Vagina (tissue), 2 donors: ENCODE measurements at places on chromosomes 12 and 14.

- peaks cover 23% of the 10 kb centered on the region for H3K4me1 ChIP-seq
- H3K36me3 ChIP-seq, result no peaks in the 10 kb centered on the region
- H3K4me3 ChIP-seq, result no peak overlapping the region
These were observed 545.1 kb upstream of the ATP2B1 start for GRCh38 chr12:90253674-90254181.

DNA sequence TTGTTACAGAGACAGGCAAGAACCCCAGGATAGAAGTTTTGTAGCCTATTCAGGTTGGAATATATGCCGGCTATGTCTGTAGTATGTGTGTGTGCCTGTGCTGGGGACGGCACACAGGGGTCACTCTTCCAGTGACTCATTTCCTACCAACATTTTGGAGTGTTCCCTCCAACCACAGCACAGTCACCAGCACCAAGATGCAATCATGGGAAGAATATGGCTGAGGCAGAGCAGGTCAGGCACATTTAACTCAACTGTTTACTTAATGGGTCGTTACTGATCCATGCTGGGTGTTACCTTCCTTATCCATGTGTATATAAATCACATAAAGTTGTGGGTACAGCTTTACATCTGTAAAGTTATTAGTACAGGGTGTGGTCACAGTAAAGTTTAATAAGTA lies 178.3 kb downstream of the PRKD1 start:
- no peaks in the 10 kb centered on the region for H3K4me1 ChIP-seq
- H3K36me3 ChIP-seq, result no peaks in the 10 kb centered on the region
- H3K4me3 ChIP-seq, result no peak overlapping the region
- H3K27ac ChIP-seq, result no peak overlapping the region
- H3K27me3 ChIP-seq, result no peaks in the 10 kb centered on the region

GRCh38 chr12:52209321-52209720 lies 17.5 kb upstream of the KRT80 start:
- H3K4me3 ChIP-seq, result no peak overlapping the region
- H3K36me3 ChIP-seq, result no peaks in the 10 kb centered on the region
- no peak for DNase-seq
- H3K27ac ChIP-seq, result no peak overlapping the region
- H3K27me3 ChIP-seq, result no peaks in the 10 kb centered on the region

- H3K36me3 ChIP-seq, result no peaks in the 10 kb centered on the region
- H3K4me1 ChIP-seq, result peaks cover 48% of the 10 kb centered on the region
- H3K27me3 ChIP-seq, result no peaks in the 10 kb centered on the region
- peak overlapping the region; percentile 89 for H3K27ac ChIP-seq
- DNase-seq, result no peak
These were observed 1.1 kb downstream of the ETV6 start for GRCh38 chr12:11650286-11651281.

DNA sequence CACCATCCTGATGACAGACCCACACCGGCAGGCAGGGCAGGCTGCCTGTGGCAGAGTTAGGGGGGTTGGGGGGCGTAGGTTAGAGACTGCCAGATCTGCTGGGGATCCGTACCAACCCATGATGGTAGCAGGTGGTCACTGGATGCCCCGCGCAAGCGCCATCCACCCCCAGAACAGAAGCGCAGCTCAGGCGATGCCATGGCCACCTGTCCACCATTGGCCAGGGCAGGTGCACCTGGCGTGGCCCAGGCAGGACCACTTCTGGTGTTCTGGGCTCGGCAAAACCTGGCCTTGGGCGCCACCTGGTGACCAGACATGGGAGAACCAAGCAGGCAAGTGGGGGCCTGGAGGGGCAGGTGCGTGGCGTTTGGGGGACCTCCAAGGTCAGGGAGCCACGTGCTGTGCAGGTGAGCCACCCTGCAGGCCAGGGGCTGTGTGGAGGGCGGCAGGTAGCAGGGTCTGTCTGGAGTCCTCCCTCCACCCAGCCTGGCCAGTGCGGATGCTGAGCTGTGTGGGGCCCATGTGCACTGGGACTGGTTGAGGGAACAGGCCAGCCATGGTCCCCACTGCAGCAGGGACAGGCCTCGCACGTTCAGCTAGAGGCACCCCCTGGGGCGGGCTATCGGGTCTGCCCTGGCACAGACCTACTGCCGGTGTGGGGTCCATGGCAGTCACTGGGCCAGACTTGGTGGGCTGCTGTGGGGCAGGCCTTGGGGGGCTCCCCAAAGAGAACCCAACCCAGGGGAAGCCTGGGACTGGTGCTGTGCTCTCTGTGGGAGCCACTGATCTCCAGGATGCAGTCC lies 15.6 kb downstream of the BAG5 start:
- no peak overlapping the region for H3K27ac ChIP-seq
- no peaks in the 10 kb centered on the region for H3K36me3 ChIP-seq
- DNase-seq, result no peak
- no peaks in the 10 kb centered on the region for H3K27me3 ChIP-seq

DNA sequence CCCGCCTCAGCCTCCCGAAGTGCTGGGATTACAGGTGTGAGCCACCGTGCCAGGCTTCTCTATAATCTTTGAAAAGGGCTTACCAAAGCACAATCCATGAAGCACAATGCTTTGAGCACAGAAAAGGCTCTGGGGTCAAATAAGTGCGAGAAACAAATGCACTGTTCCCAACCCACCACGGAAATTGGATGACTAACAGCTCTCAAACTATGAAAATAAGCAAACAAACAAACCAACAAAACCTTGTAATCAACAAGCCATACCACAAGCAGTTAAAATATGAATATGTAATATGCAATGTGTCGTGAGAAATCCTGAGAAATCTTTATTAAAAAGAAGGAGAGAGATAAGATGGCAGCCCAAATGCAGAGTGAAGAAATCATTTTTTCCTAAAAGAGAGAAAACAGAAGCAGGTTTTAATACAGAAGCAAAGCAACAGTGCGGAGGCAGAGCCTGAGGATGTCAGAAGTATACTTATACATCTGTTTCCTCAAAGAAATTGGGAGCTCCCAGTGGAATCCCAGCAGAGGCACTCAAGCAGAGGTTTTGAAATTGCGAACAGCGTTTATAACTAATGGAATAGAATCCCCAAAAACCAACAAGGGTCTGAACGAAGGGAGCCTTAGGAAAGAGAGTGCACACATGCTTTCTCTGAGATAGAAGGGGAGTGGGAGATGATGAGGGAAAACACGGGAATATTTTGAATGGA lies 17.1 kb downstream of the SMCO2 start:
- H3K4me3 ChIP-seq, result no peak overlapping the region
- H3K4me1 ChIP-seq, result peaks cover 14% of the 10 kb centered on the region
- DNase-seq, result no peak
- H3K27ac ChIP-seq, result no peak overlapping the region
- no peaks in the 10 kb centered on the region for H3K36me3 ChIP-seq
- H3K27me3 ChIP-seq, result no peaks in the 10 kb centered on the region

DNA sequence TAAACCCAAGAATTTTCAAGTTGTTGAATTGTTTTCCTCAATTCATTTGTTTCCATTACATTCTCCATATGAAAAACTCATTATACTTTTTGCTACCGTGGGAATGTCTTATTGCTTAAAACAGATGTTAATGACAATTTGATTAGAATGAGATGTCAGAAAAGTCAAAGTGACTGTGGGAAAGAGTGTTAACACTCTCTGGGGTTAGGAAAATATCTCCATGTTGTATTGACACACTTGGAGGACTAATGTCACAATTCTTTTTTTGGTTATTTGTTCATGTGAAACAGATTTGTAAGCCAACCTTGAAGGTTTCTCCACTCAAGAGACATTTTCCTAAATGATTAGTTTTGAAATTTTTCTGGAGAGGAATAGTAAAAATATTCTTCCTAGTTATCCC lies 47.2 kb upstream of the CMAS start:
- no peak overlapping the region for H3K27ac ChIP-seq
- H3K36me3 ChIP-seq, result no peaks in the 10 kb centered on the region

DNA sequence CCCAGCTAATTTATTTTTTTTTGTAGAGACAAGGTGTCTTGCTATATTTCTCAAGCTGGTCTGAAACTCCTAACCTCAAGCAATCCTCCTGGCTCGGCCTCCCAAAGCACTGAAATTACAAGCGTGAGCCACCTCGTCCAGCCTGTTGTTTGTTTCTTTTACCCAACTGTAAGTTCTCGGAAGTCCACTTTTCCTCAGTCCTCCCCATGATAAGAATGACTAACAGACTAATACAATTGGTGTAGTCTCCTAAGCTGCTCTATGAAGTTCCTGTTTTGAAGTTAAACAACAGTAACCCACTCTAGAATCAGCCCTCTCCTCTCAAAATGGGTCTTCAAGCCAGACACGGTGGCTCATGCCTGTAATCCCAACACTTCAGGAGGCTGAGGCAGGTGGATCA lies 36.5 kb downstream of the HIGD1C start:
- H3K36me3 ChIP-seq, result no peaks in the 10 kb centered on the region
- peaks cover 28% of the 10 kb centered on the region for H3K4me1 ChIP-seq
- H3K27ac ChIP-seq, result no peak overlapping the region
- H3K27me3 ChIP-seq, result no peaks in the 10 kb centered on the region
- H3K4me3 ChIP-seq, result no peak overlapping the region
- no peak for DNase-seq

DNA sequence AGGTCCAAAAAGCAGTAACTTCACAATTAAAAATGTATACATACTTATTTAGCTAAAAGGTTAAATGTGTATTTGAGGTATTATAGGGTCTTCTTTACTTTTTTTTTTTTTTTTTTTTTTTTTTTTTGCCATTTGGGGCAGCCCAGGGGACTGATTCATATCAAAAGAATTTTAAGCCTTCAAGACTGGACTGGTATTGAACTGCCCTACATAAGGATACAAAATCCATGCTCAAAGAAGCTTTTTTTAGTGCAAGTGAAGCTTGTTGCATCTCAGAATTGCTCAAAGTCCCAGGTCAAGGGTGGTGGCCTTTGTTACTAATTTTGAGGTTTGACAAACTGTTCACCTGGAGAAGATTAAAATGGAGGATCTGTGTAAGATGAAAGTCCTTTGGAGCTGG lies 124.0 kb downstream of the APAF1 start:
- H3K4me3 ChIP-seq, result no peak overlapping the region
- H3K27me3 ChIP-seq, result no peaks in the 10 kb centered on the region
- H3K36me3 ChIP-seq, result no peaks in the 10 kb centered on the region

DNA sequence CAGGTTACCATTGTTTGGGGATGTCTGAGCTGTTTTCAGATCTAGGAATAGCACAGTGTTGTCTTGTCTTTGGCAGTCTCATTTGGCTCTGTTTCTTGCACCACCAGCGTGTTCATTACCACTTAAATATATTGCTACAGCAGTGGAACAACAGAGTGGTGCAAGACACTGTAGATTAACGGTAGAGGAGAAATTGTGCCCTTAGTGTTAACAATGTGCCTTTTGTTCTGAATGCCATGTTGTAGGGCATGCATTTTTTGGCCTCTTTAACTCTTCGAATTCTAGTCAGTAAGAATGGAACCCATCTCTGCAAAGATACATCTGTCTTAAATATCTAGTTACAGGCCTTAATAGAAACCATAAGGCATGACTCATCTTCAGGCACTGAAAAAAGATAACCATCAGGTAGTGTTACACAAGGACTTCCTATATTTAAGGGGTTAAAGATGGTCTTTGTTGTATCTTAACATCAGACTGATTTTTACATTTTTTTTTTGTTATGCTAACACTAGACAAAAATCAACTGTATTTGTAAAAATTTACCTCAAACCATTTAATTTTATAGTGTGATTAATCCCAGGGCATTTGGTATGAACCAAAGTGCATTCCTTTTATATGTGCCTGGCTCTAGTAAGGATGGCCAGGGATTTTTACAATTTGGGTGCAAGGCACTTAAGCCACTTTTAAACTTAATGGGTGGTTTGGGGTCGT lies 12.9 kb downstream of the DYRK2 start:
- DNase-seq, result no peak
- H3K4me3 ChIP-seq, result no peak overlapping the region
- peaks cover 34% of the 10 kb centered on the region for H3K4me1 ChIP-seq
- peaks cover 16% of the 10 kb centered on the region for H3K36me3 ChIP-seq

- peaks cover 13% of the 10 kb centered on the region for H3K4me1 ChIP-seq
- H3K36me3 ChIP-seq, result peaks cover 18% of the 10 kb centered on the region
- no peak overlapping the region for H3K27ac ChIP-seq
- no peaks in the 10 kb centered on the region for H3K27me3 ChIP-seq
- no peak overlapping the region for H3K4me3 ChIP-seq
These were observed 4.8 kb downstream of the MMAB start for GRCh38 chr12:109568486-109568885.

DNA sequence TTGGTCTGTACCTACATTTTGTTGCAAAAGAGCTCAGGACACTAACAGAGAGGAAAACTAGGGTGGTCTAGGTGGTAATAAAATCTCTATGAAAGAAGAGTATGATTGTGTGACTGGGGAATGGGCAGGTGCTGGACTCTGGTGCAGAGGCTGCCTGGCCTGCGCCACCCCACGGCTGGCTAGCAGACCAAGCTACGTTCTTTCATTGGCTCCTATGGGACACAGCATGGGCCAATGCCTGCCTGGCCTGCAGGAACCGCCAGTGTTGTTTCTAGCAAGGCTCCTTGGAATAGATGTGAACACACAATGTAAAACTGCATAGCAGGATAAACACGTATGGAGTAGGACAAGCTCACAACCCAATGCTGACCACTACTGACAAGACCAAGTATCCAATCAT lies 51.7 kb upstream of the CORO1C start:
- H3K27ac ChIP-seq, result no peak overlapping the region
- no peaks in the 10 kb centered on the region for H3K36me3 ChIP-seq
- H3K4me3 ChIP-seq, result no peak overlapping the region
- no peaks in the 10 kb centered on the region for H3K27me3 ChIP-seq
- H3K4me1 ChIP-seq, result no peaks in the 10 kb centered on the region

DNA sequence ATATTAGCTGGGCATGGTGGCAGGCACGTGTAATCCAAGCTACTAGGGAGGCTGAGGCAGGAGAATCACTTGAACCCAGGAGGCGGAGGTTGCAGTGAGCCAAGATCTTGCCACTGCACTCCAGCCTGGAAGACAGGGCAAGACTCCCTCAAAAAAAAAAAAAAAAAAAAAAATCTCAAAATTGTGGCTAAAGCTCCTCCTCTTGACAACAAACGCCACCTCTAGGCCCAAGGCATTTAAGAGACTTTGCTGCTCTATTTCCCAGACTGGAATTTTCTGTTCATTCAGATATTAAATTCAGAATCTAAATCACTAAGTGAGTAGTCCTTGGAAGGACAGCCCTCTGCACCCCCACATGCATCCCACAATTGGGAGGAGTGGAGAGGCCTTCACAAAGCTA lies 1.4 kb downstream of the ZFYVE1 start:
- no peak for DNase-seq
- H3K4me3 ChIP-seq, result no peak overlapping the region
- peaks cover 43% of the 10 kb centered on the region for H3K4me1 ChIP-seq
- H3K27me3 ChIP-seq, result no peaks in the 10 kb centered on the region
- H3K36me3 ChIP-seq, result peaks cover 11% of the 10 kb centered on the region

- H3K27me3 ChIP-seq, result no peaks in the 10 kb centered on the region
- no peak overlapping the region for H3K4me3 ChIP-seq
- DNase-seq, result no peak
- no peak overlapping the region for H3K27ac ChIP-seq
- H3K36me3 ChIP-seq, result no peaks in the 10 kb centered on the region
- H3K4me1 ChIP-seq, result no peaks in the 10 kb centered on the region
These were observed 93.9 kb downstream of the PAWR start for GRCh38 chr12:79596719-79597350.

DNA sequence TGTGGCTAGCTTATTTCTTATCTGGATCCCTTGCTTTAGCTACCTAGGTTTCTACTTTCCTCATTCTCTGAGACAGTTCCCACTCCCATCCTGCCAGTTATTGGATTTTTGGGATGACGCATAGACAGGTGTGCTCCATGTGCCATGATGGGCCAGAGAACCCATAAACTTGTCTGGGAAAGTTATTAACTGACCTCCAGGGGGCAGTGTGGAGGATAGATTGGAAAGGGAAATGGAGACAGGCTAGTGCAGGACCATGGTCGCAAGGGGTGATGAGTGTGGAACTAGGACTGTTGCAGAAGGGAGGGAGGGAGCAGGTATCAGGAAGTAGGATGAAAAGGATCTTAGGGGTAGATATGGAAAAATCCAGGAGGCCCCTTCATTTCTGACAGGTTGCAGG lies 80.3 kb downstream of the ESRRB start:
- H3K4me3 ChIP-seq, result no peak overlapping the region
- H3K27ac ChIP-seq, result no peak overlapping the region
- H3K27me3 ChIP-seq, result no peaks in the 10 kb centered on the region
- no peaks in the 10 kb centered on the region for H3K36me3 ChIP-seq
- no peak for DNase-seq
- no peaks in the 10 kb centered on the region for H3K4me1 ChIP-seq
